ENCODE measurements at places on chromosomes 11 and 22. TPM values are rescaled to one million over a fixed set of nuclear protein-coding genes. Genes with fewer than 3 reads are reported as not detected.

The CCDC188 gene
- total RNA-seq, result 3.3 TPM

The TH gene
- total RNA-seq, result 1.1 TPM

The KRTAP5-9 gene
- 0.26 TPM for total RNA-seq

The CABP4 gene
- total RNA-seq, result not detected

The KRTAP5-11 gene
- not detected for total RNA-seq

DNA sequence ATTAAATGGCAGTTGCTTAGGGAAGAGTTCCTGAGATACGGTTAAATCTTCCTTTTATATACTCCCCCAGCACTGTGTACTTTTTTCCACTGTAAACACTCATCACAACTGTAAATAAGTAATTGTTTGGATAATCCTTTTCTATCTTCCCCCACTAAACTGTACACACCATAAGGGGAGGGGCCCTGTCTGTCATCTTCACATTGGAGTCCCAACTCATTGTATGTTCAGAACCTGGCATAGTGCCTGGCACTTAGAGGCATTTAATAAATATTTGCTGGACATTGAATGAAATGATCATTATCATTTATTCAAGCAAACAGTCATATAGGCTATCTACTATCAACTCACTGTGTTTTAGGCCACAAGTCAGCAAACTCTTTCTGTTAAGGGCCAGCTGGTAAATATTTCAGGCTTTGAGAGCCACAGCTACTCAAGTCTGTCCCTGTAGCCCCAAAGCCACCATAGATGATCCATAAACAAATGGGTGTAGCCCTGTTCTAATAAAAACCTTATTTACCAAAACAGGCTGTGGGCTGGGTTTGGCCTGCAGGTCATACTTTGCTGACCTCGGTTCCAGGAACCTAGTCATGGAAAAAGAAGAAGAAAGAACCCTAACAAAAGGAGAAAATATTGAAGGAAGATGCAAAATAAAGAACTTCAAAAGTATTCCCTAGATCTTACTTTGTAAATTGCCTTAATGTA, 70.0 kb downstream of the AMOTL1 start:
- no peak for DNase-seq

- no peak for DNase-seq
These were observed 10.9 kb downstream of the CD5 start for GRCh38 chr11:61113201-61113600.

DNA sequence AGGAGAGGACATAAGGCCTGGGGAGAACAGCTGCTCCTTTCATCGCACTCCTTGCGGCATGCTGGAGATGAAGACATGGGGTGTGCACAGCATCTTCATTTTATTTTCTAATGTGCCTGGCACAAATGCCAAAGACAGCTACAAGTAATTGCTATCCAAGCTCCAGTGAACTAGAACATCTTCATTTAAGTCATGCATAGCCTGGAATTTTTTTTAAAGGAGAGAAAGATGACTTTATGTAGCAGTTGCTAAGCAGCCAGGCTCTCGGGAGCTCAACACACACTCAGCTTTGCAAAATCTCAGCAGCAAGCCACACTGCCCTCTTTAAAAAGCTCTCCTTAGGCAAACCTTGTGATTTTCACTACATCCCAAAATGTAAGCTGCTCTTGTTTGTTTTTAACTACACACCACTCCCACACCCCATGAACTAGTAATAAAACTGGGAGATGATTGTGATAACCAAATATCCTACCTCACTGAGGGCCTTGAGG, 164.5 kb upstream of the POU2AF2 start:
- DNase-seq, result no peak

- no peak for DNase-seq
These were observed 31.1 kb upstream of the LYVE1 start for GRCh38 chr11:10599388-10600175.

DNA sequence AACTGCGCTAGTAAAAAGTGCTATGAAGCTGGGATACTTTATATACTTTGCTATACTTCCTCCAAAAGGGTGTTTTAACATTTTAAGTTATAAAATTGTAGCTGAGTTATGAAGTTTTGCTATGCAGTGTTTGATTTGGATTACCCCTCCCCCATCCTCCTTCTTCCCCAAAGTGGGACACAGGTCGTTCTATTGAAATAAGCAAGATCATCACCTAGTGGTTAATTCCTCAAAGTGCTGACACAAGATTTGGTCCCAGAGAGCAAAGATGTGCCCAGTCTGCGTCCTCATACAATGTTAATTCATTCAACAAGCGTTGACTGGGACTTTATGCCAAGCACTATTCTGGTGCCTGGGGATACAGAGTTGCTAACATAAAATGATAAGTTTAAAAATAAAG, 78.5 kb downstream of the SPON1 start:
- no peak for DNase-seq

DNA sequence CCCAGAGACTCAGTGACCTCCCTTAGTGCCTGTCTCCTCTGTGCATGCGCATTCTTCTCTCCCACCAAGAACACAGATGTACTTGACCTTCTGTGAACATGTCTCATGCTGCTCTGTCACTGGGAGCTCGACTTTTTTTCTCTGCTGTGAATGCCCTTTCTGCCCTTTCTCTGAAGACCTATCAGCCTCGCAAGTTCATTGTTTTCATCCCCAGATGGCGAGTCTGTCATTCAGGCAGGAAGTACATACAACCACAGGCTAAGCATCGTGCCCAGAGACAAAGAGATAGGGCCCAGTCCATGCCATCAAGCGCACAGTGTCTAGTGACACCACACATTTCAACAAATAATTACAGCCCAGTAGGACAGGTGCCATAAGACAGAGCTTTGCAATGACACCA, 50.4 kb upstream of the RAB1B start:
- no peak for DNase-seq

GRCh38 chr22:39299829-39300178, 19.6 kb downstream of the RPL3 start:
- no peak for DNase-seq

DNA sequence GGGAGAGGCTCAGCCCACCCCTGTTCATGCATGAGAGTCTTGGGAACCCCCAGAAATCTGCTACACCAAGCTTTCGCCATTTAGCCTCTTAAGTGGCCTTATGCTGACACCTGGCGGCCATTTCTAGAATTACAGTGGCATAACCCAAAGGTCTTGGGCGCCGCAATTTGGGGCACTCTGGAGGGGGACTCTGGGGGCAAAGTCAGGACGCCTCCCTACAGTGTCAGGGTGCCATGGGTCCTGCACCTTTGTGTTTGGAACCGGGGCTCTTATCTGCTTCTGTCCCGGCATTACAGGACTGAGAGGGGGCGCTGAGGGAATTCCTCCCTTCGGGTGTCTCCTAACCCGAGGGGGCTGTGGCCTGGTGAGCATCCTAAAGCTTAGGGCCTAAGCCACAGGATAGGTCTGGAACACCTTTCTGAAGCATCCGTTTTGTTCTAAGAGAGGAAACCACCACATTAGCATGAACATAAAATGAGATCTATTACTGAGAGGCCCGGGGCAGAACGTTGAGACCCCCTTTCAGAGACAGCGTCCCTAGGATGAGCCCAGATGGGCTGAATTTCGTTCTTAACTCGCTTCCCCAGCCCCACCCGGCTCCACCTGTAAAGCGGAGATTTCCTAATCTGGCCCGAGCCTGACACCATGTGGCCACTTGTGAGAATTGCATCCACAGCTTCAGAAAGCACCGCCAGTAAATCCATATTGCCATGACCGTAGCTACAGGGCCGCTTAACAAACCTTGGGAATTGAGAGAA, 9.3 kb downstream of the INS start:
- peak; percentile 74 for DNase-seq

DNA sequence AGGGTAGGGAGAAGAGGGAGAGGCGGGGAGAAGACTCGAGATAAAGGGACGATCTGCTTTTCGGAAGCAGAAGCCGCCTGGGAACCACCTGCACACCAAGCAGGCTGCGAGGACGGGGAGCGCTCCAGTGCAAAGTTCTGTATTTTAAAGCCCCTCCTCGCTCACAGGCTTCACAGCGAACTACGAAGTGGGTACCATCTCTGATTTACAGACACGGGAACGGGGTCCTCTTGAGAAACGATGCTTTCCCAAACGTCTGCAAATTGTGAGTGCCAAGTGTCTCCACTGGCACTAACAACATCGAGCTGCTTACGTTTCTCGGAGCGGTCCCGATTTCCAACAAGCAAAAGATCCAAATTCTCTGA, 700 bp upstream of the STX3 start:
- DNase-seq, result no peak

GRCh38 chr11:118068206-118068944, 8.5 kb upstream of the TMPRSS4 start:
- no peak for DNase-seq

DNA sequence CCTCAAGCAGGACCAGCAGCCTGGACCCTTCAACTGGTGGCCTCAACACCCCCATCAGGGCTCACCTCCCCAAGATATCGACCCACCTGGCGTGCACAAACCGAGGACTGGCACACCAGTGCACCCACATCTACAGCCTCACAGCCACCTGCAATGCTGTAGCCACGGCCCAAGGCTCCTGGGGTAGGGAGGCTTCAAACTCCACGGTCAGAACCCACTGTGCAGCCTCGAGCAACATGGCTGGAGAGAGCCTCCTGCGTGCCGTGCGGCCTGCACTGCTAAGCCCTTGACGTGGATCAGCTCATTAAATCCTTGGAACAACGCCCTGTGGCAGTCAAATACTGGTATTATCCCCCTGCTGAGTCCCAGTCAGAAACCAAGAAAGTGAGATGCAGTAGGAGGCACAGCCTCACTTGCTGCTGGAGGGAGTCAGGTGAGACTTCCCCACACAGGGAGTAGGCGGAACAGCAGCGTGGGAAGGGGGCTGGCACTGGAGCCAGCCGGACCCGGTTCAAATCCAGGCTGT, 4.6 kb downstream of the CARD10 start:
- no peak for DNase-seq

DNA sequence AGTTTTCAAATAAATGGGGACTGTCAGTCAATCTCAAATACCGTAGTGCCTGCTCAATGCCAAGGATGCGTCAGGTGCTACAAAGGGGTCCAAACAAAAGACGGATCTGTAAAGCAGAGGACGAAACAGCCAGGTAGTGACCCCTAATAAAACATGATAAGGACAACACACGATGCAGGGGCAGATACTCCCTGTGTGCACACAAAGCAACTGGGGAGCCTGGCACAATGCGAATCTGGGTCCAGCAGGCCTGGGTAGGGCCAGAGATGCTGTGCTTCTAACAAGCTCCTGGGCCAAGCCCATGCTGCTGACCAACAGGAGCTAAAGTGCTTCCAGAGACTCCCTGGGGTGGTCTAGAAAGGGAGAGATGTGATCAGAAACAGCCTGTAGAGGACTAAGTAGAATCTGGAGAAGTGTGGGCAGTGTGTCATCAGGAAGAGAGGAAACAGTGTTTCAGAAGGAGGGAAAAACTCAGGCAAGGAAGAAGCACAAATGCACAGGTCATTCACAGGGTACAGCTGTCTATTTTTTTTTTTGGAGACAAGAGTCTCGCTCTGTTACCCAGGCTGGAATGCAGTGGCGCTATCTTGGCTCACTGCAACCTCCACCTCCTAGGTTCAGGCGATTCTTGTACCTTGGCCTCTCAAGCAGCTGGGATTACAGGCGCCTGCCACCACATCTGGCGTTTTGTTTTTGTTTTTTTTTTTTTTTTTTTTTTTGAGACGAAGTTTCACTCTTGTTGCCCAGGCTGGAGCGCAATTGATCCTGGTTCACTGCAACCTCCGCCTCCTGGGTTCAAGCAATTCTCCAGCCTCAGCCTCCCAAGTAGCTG, 74.5 kb downstream of the MICAL3 start:
- no peak for DNase-seq

- no peak for DNase-seq
These were observed 6.7 kb downstream of the CAPN5 start for GRCh38 chr11:77073328-77074001.

DNA sequence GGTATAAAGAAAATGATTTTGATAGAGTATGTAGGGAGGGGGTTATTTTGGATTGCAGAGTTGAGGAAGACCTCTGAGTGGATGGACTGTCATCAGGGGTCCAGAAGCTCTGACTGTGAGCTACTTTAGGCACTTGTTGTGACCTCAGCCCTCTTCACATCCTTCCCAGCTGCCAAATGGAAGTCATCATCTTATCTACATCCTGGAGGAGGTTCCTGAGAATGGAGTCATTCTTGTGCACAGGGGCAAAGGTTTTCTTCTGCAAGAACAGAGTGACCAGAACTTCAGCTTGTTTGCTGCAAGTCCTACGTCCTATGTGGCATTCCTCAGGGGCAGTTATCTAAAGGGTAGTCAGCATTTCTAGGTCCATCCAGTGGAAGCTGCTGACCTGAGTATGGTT, 393.8 kb downstream of the AASDHPPT start:
- DNase-seq, result no peak

GRCh38 chr11:27242591-27242990, 120.4 kb downstream of the CCDC34 start:
- no peak for DNase-seq

Data from progenitor cell of endocrine pancreas (in vitro differentiated cells).